ENCODE measurements at places on chromosomes 7 and 10. TPM values are rescaled to one million over a fixed set of nuclear protein-coding genes. Genes with fewer than 3 reads are reported as not detected.

Gene FERD3L
- total RNA-seq = not detected

Gene TSPAN15
- 199 TPM for total RNA-seq

Gene ABCB1
- total RNA-seq = 0.67 TPM

Gene GSTO2
- total RNA-seq = 28.5 TPM

Gene ZNF804B
- not detected for total RNA-seq

Gene SMIM30
- 10.1 TPM for total RNA-seq

DNA sequence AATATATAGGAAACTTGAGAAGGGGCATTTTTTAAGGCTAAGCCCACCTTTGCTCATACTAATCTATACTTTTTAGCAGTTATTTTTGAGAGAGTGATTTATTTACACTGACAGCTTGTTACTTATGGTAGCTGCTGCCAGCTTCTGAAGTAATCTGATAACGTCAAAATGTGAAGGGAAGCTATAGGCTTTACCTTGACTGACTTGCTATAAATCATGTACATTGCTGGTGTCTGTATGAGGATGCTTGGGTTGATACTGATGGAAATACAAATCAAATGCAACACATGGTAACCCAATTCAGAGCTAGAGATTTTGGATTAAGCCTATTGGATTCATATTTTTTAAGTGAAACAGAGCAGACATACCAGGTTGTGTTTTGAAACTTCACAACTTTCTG is 299.4 kb downstream of the LRMDA start:
- no peaks in the 10 kb centered on the region for H3K36me3 ChIP-seq
- H3K27ac ChIP-seq = no peak overlapping the region

DNA sequence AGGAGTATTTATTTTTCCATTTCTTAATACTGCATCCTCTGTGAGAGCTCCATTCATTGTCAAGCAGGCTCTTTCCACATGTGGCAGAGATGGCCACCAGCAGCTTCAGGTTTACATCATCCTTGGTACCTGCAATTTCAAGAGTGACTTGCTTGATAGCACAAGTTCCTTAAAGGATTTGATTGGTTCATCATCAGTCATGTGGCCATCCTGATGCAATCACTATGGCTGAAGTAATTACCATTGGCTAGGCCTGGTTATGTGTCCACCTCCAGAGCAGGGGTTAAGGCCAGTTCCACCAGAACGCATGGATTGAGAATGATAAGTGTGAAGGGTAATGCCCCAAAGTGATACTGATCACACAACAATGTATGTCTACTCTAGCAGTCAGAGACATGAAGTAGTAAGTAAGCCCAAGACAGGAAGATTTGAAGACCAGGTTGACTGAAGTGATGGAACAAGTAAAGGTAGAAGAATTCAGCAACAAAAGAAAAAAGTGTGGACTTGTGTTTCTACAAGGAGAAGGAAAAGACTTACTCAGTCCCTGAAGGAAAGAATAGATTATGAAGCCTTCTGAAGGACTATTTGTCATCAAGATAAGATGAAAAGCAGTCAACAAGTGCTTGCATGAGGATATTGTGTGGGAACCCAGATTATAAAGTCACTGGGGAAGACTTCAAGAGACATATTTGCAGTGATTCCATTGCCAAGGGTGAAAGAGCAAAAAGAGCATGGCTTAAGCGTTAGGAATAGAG is 26.4 kb upstream of the PRKAR2B start:
- no peaks in the 10 kb centered on the region for H3K36me3 ChIP-seq
- H3K27ac ChIP-seq = no peak overlapping the region
- no peaks in the 10 kb centered on the region for H3K27me3 ChIP-seq
- H3K4me3 ChIP-seq = no peak overlapping the region
- H3K4me1 ChIP-seq = no peaks in the 10 kb centered on the region

DNA sequence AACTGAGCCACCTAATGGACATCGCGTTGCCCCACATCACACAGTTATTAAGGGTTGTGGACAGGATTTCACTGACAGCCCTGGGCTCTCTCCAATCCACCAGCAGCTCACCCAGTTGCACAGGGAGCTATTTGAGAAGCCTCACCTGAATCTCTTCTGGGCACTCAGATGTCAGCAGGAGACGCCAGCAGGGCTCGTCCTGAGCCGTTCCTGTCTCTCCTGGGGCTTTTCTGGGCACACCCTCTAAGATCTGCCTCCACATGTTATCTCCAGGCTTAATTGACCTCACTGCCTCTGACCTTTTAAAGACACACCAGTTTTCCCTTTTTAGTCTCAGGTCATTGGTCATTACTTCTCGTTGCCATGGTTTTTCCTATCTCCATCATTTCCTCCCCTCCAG is 63.0 kb downstream of the GRID1 start:
- H3K4me1 ChIP-seq = no peaks in the 10 kb centered on the region
- no peak for DNase-seq
- peaks cover 6% of the 10 kb centered on the region for H3K27me3 ChIP-seq
- H3K36me3 ChIP-seq = no peaks in the 10 kb centered on the region
- no peak overlapping the region for H3K4me3 ChIP-seq
- no peak overlapping the region for H3K27ac ChIP-seq

GRCh38 chr10:26593896-26594295 is 103.6 kb upstream of the PDSS1 start:
- no peak overlapping the region for H3K4me3 ChIP-seq
- no peak overlapping the region for H3K27ac ChIP-seq
- H3K4me1 ChIP-seq = no peaks in the 10 kb centered on the region
- no peaks in the 10 kb centered on the region for H3K36me3 ChIP-seq
- no peak for DNase-seq

DNA sequence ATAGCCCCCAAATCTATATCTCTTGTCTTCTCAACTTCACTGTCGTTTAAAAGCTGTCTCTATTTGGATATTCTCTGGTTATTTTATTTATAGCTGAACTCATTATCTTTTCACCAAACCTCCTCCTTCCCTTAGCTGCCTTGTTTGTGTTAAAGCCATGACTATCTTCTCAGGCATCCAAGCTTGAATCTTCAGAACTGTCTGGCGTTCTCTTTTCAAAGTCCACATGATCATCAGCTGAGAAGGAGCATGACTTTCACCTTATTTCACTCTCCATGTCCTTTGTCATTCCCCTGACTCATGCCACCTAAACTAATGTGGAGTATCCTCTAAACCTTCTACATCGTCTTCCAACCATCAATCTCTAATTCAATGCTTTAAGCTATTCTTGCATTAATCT is 5.7 kb upstream of the GLCCI1 start:
- DNase-seq = no peak
- H3K4me3 ChIP-seq = no peak overlapping the region
- peaks cover 4% of the 10 kb centered on the region for H3K4me1 ChIP-seq
- no peaks in the 10 kb centered on the region for H3K36me3 ChIP-seq
- H3K27ac ChIP-seq = no peak overlapping the region
- no peaks in the 10 kb centered on the region for H3K27me3 ChIP-seq

DNA sequence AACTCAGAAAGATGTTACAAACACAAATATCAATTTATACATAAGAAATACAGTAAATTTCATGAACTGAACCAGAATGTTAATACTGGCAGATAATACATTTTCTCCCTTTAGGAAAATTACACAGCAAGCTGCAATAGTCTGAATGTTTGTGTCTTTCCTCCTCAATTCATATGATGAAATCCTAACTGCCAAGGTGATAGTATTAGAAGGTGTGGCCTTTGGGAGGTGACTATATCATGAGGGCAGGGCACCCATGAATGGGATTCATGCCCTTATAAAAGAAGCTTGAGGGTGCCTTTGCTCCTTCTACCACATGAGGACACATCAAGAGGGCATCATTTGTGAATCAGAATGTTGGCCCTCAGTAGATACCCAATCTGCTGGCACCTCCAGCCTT is 64.3 kb upstream of the GPR22 start:
- no peaks in the 10 kb centered on the region for H3K4me1 ChIP-seq
- DNase-seq = no peak
- no peak overlapping the region for H3K27ac ChIP-seq
- H3K4me3 ChIP-seq = no peak overlapping the region

- no peaks in the 10 kb centered on the region for H3K4me1 ChIP-seq
- H3K27ac ChIP-seq = no peak overlapping the region
- H3K36me3 ChIP-seq = no peaks in the 10 kb centered on the region
- DNase-seq = no peak
Measured at GRCh38 chr10:83954193-83954799, 185.0 kb upstream of the GHITM start.

- H3K36me3 ChIP-seq = peaks cover 8% of the 10 kb centered on the region
- H3K27me3 ChIP-seq = no peaks in the 10 kb centered on the region
- H3K4me1 ChIP-seq = peaks cover 26% of the 10 kb centered on the region
- peak overlapping the region; percentile 83 for H3K4me3 ChIP-seq
- peak overlapping the region; percentile 96 for H3K27ac ChIP-seq
Measured at GRCh38 chr7:127650847-127651555, 993 bp upstream of the SND1 start.

All from Panc1 (cell line).